CD4-positive, alpha-beta memory T cell (primary cell): ENCODE measurements at places on chromosomes 12 and 14. TPM values are rescaled to one million over a fixed set of nuclear protein-coding genes. Genes with fewer than 3 reads are reported as not detected.

PCED1B gene
- total RNA-seq: 44.3 TPM

APOLD1 gene
- 4.3 TPM for total RNA-seq

PLEKHG3 gene
- 56.5 TPM for total RNA-seq

IAPP gene
- not detected for total RNA-seq
